Pulmonary artery endothelial cell (primary cell): ENCODE measurements at places on chromosomes 6 and 20. TPM values are rescaled to one million over a fixed set of nuclear protein-coding genes. Genes with fewer than 3 reads are reported as not detected.

- no peak for DNase-seq
Measured at GRCh38 chr20:13186043-13186774, 34.9 kb upstream of the ISM1 start.

DDX39B gene
- total RNA-seq: 507 and 634 TPM in 2 replicates

OLIG3 gene
- not detected in 2 replicates for total RNA-seq

FRMD1 gene
- not detected in 2 replicates for total RNA-seq

DNA sequence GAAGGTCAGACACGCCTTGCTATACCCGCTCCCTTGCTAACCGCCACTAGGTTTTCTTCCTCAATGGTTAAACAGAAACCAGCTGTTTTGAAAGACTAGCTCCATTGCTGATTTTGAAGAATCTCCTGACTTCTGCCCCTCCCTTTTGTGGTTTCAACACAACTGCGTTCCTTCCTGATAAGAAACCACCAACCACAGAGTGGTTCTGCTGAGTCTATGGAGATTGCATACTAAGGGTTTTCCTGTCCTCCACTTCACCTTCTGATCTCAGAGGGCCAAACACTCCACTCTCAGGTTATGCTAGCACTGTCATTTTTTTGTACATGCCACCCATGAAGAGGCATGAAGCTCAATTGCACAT, 207.9 kb downstream of the MYLK4 start:
- DNase-seq: no peak

DNA sequence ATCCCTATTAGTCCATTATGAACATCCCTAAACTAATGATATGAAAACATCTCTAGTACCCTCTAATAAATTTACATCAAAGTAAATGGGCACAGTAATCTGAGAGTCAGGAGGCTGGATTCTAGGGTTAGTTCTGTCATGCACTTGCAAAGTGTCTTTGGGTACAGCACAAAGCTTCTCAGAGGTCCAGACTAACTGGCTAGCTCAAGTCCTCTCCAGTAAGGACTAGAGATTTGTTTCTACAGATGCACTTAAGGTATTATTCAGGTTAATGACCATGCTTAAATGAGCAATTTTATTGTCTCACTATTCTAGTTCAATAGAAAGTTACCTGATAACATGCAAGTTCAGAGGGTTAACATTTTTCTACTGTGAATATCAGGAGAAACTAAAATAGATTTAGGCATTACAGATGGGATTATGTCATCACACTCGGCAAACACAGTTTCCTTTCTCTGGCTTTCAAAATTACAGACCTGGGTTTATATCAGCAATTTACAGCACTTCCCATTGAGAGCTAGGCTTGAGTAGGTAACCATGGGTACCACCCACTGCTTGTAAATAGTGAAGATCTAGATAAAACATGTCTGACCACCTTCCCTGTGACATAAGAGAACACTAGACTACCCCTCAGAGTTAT, 402.9 kb upstream of the RUNX2 start:
- peak; percentile 2 for DNase-seq

SLC17A3 gene
- not detected in 2 replicates for total RNA-seq

THBS2 gene
- 3.2 and 7.9 TPM in 2 replicates for total RNA-seq

GRCh38 chr20:36893801-36894200, 17.9 kb downstream of the TLDC2 start:
- no peak for DNase-seq

GRCh38 chr6:4606821-4607704, 169.1 kb upstream of the CDYL start:
- peak; percentile 63 for DNase-seq

GRCh38 chr6:11428895-11429294, 108.7 kb upstream of the TMEM170B start:
- no peak for DNase-seq

TUBB2B gene
- 2.4 and 5.7 TPM in 2 replicates for total RNA-seq

ERVFRD-1 gene
- 0.04 TPM in 1 of 2 replicates, not detected in the other for total RNA-seq

DNA sequence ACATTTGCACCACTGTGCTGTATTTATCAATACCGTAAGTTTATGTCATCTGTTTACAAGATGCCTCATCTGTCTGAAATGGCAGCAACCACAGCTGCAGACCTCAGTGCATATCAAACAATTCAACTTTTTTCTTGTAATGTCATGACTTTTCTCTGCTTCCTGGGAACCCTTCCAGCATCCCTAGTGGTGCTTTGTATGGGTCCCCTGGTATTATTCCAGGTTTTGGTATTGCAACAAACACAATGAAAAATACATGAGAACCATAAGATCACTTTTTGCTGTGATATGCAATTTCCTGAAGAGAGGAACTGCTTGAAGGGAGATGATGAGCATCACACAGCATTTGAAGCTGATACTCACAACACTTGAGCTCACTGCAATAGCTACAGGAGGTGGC, 12.0 kb upstream of the TXNDC5 start:
- DNase-seq: no peak

RNF144B gene
- 113 and 148 TPM in 2 replicates for total RNA-seq

HCRTR2 gene
- total RNA-seq: not detected in 2 replicates

GRCh38 chr6:126513198-126513597, 173.3 kb downstream of the CENPW start:
- no peak for DNase-seq

DNA sequence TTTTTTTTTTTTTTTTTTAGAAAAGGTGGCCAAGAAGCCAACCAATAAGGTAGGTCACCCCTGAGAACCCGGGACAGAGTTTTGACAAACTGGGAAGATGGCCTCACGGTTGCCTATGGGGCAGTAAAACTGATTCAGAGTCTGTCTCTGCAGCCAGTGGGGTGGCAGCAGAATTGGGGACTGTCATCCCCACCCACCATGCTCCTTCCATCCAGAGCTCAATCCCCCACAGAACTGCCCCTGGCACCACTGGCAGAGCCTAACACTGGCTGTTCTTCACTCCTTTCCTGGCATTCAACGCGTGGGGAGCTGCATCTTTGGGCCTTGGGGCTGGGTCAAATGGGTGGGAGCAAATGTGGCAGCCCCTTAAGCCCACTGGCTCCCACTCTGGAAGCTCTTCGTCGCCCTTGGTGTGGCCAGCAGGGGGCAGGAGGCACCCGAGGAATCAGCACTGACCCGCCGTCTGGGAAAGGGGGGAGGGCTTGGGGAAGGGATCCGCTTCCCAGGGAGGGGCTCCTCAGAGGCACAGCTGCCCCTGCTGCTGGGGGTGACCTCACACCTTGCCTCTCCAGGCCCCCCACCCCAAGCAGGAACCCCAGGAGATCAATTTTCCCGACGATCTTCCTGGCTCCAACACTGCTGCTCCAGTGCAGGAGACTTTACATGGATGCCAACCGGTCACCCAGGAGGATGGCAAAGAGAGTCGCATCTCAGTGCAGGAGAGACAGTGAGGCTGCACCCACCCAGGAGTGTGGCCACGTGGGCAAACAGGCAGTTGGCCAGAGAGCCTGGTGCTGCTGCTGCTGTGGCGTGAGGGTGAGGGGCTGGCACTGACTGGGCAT, 10.4 kb downstream of the CD40 start:
- no peak for DNase-seq

- DNase-seq: no peak
Measured at GRCh38 chr6:20464041-20464440, 62.4 kb downstream of the E2F3 start.

GRCh38 chr6:42978487-42978838, 518 bp downstream of the PEX6 start:
- DNase-seq: no peak

GRCh38 chr6:106743612-106744011, 114.2 kb downstream of the QRSL1 start:
- no peak for DNase-seq

DNA sequence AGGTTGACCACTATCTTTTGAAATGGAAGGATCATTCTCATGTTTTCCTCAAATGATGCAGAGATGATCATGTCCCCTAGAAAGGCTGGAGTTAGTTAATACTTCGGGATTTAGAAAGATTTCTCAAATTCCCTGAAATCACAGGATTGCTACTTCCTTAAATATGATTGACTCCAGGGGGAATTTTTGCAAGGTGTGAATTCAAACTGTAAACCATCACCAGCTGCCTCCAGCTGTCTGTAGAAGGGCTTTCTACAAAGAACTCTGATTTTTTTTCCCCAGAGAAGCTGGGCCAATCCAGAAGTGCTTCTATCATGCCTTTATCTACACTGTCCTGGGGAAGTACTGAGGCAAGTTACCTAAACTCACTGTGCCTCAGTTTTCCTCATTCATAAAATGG, 114.5 kb downstream of the EDN1 start:
- no peak for DNase-seq

DNA sequence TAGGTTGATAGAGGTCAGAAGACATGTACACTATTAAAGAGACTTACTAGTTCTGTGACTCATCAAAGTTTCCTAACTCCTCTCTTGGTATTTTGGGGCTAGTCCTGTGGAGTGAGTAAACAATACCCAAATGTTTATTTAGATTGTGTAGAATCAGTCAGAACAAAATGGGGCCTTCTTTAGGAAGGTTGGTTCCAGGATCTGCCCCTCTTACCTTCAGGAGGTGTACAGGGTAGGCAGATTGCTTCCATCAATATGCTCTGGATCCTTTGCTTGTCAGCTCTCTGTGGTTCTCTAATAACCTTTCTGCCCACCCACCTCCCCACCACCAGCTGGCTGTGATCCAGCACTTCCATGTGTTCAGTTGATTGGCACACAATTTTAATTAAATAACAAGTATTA, 107.0 kb downstream of the POPDC3 start:
- DNase-seq: no peak

DNA sequence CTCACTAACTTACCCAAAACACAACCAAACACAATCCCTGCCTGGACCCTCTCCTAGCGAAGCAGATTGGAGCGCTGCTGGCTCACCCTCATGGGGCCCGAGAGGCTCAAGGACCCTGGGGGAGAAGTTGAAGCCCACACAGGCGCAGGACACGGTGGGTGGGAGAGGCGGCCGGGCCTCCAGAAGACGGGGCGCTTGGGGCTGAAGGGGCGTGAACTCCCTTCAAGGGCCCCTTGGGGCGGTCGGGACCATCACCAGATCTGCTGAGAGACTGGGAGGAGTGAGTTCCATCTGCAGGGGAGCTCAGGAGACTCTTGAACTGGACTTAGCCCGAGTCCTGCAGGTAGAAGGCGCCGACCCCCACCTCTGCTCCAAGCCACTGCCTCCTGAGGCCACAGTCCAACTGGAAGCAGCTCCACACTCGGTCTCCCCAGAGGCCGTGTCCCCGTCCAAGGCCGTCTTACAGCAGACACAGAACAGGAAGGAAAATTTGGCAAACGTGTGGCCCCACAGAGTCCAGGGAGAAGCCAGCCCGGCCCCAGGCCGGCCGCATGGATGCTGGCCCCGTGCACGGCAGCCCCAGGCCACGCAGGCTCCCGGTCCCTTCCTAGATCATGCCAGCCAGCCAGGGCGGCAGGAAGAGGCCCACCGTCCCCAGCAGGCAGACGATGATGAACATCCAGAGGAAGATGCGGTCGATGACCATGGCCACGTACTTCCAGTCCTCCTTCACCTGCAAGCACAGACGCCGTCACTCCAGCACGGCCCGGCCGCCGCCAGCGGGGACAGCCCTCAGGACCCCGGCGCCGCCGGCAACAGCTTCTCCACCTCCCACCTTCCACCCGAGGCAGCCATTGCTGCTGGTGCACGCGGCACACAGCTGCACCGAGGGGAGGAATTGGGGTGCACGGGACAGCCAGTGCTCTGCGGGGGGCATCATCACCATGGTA, 14.7 kb downstream of the CHRNA4 start:
- DNase-seq: no peak

STMND1 gene
- not detected in 2 replicates for total RNA-seq

NKAPL gene
- 0.59 and 1.2 TPM in 2 replicates for total RNA-seq
